GM23338 (cell line): ENCODE measurements at places on chromosomes 6 and 20. TPM values are rescaled to one million over a fixed set of nuclear protein-coding genes. Genes with fewer than 3 reads are reported as not detected.

Gene EDN3
- 0.17 and 1.2 TPM in 2 replicates for total RNA-seq

Gene PTCRA
- total RNA-seq: not detected in 2 replicates

Gene PLEKHG1
- total RNA-seq: 1.0 and 2.5 TPM in 2 replicates

- peak; percentile 94 for DNase-seq
Measured at GRCh38 chr6:130713144-130713543, 114.1 kb upstream of the SMLR1 start.

Gene KIAA0408
- 4.0 and 7.6 TPM in 2 replicates for total RNA-seq
